ENCODE measurements at places on chromosomes 12 and 14.

- no peak for DNase-seq
Measured at GRCh38 chr12:108060067-108060466, 69.0 kb upstream of the WSCD2 start.

- DNase-seq: no peak
Measured at GRCh38 chr12:89568484-89568883, 42.6 kb upstream of the POC1B start.

DNA sequence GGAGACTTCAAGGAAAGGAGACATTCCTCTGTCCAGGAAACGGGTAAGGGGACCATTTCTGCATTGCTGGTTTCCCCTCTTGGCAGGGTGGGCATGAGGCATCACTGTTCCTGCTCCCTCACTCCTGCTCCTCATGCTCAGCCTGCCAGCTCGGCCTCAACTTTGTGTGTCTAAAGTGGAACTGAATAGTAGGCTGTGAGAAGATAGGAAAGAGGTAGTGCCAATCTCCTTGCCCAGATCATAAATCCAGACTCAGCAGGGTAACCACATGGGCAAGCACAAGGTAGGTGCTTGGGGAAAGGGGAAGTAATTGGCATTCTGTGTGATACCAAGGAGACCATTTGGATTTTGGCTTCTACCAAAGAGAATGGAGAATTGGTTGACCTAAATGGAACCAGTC is 2.6 kb downstream of the LTB4R start:
- no peak for DNase-seq

- no peak for DNase-seq
Measured at GRCh38 chr14:68394764-68395143, 398.1 kb downstream of the ZFP36L1 start.

GRCh38 chr14:63388766-63389431 is 70.2 kb upstream of the GPHB5 start:
- peak; percentile 32 for DNase-seq

DNA sequence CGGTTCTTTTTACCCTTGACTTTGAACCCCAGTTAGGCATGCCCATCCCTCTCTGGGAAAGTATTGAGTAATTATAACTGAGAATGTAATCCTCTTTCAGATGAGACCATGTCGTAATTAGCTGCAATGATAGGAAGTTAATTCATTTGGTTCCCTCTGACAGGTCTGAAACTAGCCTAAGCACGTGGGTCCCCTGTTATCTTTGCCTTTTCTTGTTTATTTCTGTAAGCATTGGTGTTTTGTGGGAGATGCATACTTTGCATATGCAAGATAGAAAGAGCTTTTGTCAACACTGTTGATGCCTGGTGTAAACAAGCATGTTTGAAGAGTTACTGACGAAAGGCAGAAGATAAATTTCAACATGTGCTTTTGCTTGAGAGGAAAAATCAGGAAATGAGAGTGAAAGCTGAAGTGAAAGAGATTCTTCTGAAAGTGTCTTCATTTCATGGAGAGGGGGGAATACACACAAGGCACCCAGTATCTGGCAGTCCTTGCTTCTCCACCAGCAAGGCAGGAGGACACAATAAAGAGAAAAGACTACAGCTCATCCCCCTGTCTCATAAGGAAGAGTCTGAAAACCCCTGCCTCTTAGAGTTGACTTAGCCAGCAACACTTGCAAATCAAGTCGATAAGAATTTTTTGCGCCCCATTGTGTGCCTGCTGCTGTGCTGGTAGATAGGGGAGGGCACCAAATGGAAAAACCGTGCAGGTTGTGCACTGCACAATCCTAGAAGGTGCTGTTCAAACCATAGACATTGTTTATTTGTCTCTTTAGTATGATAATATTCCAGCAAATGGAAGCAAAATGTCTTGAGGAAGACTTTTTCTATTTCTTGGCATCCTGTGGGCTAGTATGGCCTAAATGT is 77.8 kb downstream of the SLC24A4 start:
- DNase-seq: no peak

DNA sequence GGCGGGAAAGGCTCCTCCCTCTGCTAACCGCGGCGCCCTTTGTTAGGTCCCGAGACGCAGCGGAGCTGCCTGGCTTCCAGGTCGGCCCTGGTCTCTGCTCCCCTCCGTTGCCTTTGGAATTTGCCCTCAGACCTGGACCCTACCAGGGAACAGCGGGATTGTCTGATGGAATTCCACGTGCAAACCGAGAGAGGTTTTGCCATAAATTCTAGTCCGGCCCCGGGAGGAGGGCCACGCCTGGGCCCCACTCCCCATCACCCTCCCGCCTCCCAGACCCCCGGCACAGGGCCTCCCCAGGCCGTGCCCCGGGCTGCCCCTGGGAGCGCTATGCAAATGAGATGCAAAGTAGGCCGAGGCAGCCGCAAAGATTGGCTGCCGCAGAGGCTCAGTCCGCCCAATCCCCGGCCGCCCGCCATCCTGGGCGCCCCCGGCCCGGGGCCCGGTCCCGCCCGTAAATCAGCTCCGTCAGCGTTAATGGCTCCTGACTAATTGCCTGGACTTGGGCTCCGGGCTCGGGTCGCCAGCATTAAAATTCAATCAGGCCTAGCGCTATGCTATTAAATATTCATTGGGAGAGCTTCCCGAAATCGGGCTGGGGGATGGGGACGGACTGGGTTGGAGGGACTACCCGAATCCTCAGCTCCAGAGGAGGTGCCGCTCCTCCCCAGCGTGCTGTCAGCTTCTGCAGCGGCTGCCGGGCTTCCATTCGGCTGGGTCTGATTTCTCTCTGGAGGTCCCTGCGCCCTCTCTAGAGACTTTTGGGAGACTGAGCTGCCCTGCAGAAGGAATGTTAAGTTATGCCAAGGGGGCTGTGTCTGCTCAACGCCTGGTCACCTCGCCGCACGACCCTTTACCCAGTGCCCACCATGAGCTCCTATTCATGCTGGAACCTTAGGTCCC is 15.7 kb upstream of the FIGNL2 start:
- no peak for DNase-seq

DNA sequence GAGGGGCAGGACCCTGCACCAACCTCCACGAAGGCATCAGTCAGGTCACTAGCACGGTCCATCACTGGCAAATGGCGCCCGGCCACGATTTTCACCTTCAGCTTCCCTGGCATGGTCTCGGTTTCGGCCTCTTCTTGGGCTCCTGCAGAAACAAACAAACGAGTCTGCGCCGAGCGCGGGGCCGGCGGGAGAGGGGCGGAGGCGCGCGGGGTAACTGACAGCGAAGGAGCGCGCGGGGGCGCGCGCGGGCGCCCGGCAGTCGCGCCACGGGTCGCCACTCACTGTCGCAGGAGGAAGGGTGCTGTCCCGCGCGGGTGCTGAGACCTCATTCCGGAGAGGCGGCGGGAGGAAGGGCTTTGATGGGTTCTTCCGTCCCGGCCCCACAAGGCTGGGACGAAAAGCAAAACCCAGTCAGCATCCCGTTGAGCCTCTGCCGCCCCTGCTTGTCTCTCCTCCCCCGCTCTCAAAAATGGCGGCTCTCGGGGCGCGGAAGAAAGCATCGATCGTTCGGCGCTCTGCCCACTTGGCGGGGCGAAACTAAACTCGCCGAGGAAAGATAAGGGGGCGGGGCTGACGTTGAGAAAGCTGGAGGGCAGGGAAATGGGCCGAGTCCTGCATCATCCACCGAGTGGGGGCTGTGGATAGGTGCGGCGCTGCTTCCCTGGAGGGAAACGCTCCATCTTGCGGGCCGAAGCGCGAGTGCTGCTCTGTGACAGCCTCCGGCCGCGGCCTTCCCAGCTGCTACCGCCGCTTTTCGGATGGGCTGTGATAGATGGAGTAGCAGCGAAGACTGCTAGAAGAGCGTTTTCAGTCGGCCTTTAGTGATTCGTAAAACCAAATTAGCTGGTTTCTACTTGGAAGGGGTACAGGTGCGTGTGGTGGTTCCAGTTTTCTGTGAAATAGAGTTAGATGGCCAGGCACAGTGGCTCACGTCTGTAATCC is at the start of gene C2CD5:
Gene C2CD5 (minus strand): TSS at position 505 of the 942 bp plus-strand sequence. CDS start 392 bp downstream, at position 113.
- DNase-seq: peak; percentile 97

DNA sequence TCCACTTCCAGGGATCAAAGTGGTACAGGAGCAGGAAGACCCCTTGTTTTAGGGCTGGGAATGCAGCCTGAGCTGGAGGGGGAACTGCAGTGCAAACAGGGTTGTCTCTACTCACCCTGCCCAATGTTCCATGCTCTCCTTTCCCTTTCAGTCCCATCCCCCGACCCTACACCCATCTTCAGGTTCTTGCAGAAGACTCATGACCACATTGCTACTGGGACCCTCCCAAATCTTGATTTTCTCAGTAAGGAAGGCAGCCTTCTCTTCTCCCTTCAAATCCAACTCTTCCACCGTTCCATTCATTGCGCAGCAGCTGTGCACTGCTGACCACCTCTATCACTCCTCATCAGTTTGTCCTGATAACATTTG is 1.9 kb downstream of the SERPINA11 start:
- no peak for DNase-seq

DNA sequence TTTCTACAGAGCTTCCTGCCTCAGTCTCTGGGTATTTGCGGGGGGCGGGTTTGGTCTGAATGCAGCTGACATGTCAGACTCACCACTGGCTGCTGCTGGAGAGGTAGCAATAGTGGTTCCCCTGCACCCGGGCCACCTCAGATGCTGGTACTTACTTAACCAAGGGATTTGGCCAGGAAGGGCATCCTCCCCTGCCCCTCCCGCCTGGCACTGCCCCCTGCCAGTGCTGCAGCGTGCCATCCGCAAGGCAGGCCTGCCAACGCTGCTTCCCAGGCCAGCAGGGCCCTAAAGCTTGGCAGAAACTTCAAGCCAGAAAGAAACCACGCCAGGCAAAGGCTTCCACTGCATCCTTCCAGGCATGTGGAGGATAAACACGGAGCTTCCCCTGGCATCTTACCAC is 22.1 kb downstream of the RAB35 start:
- no peak for DNase-seq

DNA sequence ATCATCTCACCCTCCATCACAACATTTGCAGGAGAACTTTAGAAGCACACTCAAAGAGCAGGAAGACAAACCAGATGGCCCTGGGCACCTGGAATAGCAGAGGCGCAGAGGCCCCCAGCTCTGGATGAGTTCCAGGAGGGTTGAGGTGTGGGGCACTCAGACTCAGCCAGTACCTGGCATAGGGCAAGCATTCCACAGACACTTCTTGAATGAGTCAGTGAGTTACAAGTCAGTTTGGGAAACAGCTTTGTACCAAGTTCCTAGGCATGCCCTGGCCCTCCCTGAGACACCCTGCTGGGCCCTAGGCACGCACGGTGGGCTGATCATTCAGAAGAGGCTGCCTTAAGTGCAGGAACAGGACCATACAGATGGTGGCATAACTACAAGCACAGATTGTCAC is 54.3 kb downstream of the MAP3K9 start:
- no peak for DNase-seq

DNA sequence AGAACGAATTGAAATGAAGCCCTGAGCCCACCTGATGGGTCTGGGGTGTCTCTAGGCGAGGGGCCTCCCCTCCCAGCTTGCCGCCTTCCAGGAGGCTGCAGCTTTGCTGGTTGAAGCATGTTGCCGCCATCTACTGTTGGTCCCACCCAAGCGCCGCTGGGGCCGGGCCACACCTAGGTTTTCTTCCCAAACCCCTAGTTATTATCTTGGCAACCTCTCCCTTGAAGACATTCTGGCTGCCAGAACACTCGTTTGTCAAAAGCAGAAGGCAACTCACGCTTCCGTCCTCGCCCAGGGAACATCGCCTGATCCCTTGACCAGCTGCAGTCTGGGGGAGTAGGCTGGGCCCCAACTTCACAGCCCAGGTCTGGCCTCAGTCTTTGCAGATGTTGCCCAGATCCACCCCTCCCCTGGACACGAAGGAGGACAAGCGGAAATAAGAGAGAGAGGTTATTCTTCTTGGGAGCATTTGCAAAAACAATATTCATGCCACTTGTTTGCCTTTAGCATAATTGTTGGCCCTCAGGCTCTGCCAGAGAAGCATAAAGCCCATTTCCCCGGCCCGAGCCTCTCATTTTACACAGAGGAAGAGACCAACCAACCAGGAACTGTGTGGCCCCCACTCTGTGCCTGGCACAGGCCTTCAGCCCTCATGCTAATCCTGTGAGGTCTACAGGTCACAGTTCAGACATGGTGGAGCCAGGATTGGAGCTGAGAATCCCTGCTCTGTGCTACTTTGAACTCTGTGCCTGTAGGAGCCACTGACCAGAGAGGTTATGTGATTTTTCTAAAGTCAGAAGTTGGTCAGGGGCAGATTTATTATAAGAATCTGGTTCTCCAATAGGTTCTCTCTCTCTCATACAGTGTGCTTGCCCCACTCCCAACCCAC is 6.8 kb downstream of the EMP1 start:
- DNase-seq: no peak

DNA sequence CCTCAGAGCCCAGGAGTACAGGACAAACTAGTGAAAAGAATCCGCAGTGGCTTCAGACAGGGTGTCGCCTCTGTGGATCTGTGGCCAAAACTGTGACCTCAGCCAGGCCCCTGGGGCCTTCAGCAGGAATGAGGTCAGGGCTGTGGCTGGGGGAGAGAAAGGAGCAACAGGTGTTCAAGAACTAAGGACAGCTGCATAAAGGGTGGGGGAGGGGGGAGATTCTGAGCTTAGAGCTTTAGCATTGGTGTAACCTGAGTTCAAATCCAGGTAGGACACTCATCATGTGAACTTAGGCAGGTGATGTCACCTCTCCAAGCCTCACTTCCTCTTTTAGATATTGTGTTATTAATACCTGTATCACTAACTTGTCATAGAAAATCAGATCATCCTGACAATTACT is 40.9 kb upstream of the CORO1C start:
- no peak for DNase-seq

GRCh38 chr12:79331870-79332269 is 358.9 kb downstream of the PAWR start:
- no peak for DNase-seq

DNA sequence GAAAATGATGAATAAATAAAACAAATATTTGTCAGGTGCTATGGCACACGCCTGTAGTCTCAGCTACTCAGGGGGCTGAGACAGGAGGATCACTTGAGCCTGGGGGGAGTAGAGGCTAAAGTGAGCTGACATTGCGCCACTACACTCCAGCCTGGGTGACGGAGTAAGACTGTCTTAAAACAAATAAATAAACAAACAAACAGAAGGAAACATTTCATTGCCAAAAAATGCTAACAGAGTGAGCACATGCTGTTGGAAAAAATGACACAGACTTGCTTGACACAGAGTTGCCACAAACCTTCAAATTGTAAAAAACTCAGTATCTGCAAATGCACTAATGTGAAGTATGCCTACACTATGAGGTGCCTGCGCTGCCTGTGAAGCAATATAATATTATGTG is 50.8 kb upstream of the AP4S1 start:
- DNase-seq: no peak

DNA sequence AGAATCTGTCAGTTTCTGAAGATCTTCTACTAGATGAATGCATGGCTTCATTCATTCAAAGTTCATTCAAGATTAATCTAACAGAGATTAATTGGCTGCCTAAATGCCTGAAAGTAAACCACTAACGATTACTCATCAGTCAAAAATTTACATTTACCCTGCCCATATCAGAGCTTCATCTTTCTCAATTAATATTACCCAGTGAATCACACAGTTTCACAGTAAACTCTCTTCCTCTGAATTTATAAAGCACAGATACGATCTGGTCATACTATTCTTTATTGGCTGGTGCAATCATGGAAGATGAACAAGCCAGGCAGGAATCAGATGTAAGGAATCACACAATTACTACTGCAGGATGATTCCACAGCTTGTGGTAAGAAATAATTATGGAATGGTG is 377.7 kb downstream of the SLC16A7 start:
- no peak for DNase-seq

Data from activated CD4-positive, alpha-beta T cell treated with anti-CD3 and anti-CD28 coated beads for 4 hours (primary cell).